Activated CD4-positive, alpha-beta T cell treated with anti-CD3 and anti-CD28 coated beads, Interleukin-2, amount 10 ng/mL, durations not matched to agents 7 days and 5 days (primary cell): ENCODE measurements at places on chromosomes 11 and 22. TPM values are rescaled to one million over a fixed set of nuclear protein-coding genes. Genes with fewer than 3 reads are reported as not detected.

Gene ST14
- not detected for total RNA-seq

DNA sequence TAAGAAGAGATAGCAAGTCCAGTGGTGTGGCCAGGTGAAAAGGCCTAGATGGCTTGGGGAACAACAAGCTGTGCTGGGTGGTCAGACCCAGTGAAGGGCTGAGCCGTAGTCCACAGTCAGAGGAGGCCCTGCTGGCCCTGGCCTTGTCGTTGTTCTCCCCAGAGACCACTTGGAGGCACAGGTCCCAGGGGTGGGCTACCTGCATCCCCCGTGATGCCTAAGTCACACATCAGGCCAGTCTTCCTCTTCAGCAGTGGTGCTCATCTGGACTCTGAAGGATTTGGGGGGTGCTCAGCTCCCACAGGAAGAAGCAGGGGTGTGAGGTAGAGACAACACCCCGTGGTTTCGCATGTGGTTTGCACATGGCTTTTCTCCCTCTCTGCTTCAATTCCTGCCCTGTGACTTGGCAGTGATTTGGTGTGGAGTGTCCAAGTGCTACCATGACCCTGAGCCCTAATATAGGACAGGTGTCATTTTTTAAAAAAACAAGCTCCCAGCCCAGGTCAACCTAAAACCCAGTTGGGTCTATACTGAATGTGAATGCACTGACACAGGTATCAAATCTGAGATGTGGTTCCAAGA is 51.0 kb downstream of the ALX4 start:
- DNase-seq = no peak

Gene GGTLC2
- not detected for total RNA-seq

DNA sequence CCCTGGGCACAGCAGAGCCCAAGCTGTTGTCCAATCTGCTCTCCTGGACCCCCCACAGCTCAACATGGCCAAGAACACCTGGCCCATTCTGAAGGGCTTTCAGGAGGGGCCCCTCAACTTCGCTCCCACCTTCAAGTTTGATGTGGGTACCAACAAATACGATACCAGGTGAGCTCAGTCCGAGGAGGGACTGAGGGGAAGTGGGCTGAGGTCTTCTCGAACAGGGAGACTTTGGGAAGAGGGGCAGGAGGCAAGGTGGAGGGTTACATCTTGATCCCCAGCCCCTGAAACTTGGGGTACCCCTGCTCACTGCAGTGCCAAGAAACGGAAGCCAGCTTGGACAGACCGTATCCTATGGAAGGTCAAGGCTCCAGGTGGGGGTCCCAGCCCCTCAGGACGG is 5.4 kb downstream of the INPP5J start:
- DNase-seq = no peak

GRCh38 chr22:50444663-50445062 is 30.2 kb downstream of the SBF1 start:
- no peak for DNase-seq

Gene INS
- total RNA-seq = not detected

Gene HEPHL1
- total RNA-seq = not detected

DNA sequence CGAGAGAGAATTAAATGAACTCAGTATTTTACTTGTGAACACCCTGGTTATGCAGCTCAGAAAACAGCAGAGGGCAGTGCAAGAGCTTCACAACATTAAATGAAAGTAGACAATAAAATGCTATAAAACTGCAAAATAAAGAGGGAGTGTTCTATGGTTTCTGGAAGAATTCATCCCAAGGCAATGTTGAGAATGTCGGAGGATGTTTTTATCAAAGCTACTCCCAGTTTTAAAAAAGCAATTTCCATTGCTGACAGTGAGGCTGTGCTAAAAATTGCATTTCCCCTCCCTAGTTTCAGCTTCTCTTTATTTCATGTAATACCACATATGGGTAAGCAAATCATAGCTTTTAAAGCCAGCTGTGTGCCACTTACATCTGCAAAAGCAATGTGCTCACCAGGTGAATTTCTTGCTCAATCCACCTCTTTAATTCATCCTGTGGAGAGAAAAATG is 296.8 kb downstream of the RAB38 start:
- peak; percentile 6 for DNase-seq

Gene OR8G1
- not detected for total RNA-seq

- no peak for DNase-seq
Measured at GRCh38 chr22:45677063-45677462, 5.4 kb downstream of the ATXN10 start.

DNA sequence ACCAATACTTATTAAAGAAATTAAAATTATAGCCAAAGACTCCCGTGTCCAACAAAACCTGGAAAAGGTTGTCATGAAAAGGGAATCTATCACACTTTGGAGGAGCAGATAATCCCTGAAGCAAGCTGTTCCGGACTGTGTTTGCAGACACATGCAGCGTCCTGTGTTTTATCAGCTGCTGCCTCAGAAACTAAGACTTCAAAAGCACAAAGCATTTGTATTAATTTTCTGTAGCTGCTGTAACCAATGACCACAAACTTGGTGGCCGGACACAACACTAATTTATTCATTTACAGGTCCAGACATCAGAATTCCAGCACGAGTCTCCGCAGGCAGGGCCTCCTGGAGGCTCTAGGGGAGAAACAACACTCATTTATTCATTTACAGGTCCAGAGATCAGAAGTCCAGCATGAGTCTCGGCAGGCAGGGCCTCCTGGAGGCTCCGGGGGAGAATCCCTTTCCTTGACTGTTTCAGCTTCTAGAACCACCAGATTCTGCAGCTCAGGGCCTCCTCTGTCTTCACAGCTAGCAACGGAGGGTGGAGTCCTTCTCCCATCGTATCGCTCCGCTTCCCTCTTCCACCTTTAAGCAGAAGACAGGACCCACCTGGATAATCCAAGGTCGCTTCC is 465.3 kb downstream of the BRD1 start:
- DNase-seq = no peak

GRCh38 chr22:49685116-49685515 is 142.6 kb downstream of the BRD1 start:
- DNase-seq = no peak

Gene OR51L1
- not detected for total RNA-seq

DNA sequence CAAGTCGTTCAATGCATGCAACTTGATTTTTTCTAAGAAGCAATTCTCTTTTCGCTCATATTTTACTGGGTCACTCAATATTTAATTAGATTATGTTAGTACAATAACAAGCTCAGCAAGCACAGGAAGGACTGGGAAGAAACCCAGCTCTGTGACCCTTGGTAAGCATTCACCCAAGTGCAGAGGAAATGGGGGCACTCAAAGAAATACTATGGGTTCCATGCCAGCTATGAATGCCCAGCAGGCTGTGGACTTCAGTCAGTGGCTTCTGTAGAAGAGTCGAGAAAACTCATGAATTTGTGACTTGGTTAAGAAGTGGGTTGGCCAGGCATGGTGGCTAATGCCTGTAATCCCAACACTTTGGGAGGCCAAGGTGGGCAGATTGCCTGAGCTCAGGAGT is 123.6 kb downstream of the GALNT18 start:
- no peak for DNase-seq

Gene SLC22A9
- not detected for total RNA-seq

GRCh38 chr11:74011360-74012073 is 2.6 kb upstream of the UCP3 start:
- DNase-seq = peak; percentile 28

- DNase-seq = no peak
Measured at GRCh38 chr22:35462498-35463230, 62.7 kb downstream of the MCM5 start.

Gene KIAA1671
- total RNA-seq = 27.0 TPM

- DNase-seq = no peak
Measured at GRCh38 chr11:69870766-69871165, 51.5 kb upstream of the FGF3 start.

- no peak for DNase-seq
Measured at GRCh38 chr11:9772218-9772617, 108.3 kb downstream of the SWAP70 start.

Gene CDC42EP1
- total RNA-seq = not detected

Gene SLC1A2
- total RNA-seq = not detected

DNA sequence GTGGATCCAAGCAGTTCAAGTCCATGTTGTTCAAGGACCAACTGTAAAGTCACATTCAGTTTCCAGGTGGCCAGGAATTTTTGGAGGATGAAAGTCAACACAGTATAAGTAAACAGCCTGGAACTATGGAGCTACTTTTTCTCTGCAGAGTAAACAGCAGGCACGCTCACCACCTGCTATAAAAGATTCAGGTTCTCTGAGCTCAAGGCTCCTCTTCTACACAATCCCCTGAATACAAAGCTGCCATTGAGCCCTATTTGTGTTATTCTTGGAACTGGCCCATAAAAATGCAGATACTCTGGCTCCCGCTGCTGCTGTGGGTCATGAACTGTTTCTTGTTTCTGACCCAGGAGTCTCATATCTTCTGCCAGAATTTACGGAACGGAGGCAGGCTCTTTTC is 56.9 kb upstream of the PRR5 start:
- no peak for DNase-seq

Gene SLC22A8
- total RNA-seq = not detected

GRCh38 chr11:110299006-110299785 is 2.8 kb upstream of the RDX start:
- DNase-seq = no peak

Gene CCDC116
- total RNA-seq = 0.97 TPM

DNA sequence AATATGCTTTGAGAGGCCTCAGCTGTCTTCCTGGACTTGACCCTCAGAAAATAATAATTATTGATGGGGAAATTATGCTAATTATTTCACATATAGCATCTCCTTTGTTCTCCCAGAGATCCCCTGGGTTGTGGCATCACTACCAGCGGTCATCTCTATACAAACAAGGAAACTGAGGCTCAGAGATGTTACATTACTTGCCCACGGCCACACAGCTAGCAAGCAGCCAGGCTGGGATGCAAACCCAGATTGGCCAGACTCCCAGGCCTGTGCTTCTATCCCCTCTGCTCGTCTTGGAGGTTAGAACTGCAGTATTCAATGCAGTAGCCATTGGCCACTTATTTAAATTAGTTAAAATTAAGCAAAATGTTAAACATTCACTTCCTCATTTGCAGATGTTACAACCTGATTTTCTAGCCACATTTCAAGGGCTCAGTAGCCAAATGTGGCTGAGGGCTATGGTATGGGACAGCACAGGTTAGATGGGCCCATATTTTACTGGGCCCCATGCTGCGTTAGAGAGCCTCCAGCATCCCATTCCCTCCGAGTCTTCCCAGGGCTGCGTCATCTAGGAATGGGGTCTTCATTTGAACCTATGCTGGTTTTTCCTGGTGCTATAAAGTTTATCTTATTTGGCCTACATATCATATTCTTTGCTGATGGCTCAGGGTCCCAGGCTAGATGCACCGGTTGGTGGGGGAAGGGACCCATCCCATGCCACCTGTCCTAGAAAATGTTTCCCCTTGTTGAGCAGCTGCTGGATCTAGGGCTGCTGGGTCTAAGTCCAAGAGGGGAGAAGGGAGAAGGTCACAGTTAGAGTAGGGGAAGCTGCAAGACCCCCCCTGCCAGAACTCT is 2.2 kb downstream of the SLC35C1 start:
- no peak for DNase-seq

DNA sequence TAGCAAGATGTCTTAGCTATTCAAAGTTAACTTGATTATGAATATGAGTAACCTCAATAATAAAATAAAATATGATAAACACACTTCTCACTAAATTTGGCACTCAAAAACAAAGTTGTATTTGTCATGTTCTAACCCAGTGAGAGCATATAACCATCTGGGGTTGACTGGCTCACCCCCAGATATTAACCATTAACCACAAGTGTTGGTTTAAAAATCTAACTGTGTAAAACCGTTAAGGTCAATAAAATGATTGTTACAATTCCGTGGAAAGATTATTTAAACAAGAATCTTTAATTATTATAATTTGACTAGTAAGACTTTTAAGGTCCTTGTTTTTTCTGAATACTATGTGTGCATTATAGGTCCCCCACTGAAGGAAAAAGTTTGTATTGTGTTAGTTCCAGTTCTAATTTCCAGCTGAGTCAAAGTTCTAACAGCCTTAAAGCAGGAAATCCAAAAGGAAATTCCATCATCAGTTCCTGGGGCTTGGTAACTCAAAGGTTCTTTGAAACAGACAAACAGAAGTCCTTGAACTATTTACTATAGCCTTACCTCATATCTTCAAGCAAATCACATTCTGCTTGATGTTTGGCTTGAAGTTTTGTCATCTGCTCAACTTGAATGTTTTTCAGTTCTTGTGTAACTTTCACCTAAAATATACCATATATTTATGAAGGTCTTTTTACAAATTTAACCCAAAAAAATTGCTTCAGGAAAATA is 2.5 kb downstream of the FCHSD2 start:
- no peak for DNase-seq

DNA sequence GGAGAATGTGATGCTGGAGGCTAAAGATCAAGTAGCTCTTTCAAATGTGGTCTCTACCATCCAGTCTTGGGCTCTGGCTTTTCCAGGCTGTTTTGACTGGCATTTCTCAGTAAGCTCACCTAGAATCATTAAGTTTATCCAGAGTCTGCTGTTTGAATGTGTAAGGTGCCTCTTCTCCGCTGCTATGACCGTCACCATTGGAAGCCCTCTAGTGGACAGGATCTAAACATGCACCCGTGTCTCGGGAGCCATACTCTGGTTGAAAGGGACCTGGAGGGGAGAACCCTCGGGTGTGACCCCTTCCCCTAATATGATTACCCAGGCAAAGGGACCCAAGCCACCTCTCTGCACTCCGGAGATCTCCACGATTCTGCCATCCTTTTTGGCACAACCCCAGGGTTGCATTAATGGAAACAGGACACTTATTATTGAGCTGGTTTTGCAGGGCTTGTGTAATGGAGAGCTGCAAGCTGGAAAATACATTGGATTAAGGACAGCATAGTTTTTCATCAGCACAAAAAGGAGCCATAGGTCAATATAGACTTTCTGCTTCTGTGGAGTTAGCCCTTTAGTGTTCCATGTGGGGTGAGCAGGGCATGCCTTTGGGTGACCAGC is 191.0 kb upstream of the LARGE1 start:
- peak; percentile 13 for DNase-seq

- DNase-seq = no peak
Measured at GRCh38 chr11:73539506-73540084, 58.3 kb downstream of the FAM168A start.

- no peak for DNase-seq
Measured at GRCh38 chr11:84906995-84907394, 720.1 kb downstream of the DLG2 start.

Gene UBQLN3
- not detected for total RNA-seq

Gene CST6
- total RNA-seq = not detected

Gene CLCF1
- total RNA-seq = 0.10 TPM

DNA sequence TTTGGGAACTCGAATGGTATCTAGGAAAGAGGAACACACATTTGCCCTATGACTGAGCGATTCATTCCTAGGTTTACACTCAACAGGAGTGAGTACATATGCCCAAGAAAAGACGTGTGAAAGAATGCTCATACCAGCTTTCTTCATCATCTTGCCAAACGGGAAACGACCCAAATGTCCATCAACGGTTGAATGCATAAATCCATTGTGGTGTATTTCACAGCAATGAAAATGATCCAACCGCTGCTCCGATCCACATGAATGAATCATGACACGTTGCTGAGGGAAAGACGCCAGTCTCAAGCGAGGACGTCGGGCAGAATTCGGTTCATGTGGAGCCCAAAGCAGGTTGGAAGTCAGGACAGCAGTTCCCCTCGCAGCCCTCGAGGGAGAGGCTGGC is 71.5 kb downstream of the CYTH4 start:
- DNase-seq = no peak
